ENCODE measurements at places on chromosomes 6 and 20.

- DNase-seq, result no peak
Measured at GRCh38 chr6:31272436-31272835, 544 bp upstream of the HLA-C start.

DNA sequence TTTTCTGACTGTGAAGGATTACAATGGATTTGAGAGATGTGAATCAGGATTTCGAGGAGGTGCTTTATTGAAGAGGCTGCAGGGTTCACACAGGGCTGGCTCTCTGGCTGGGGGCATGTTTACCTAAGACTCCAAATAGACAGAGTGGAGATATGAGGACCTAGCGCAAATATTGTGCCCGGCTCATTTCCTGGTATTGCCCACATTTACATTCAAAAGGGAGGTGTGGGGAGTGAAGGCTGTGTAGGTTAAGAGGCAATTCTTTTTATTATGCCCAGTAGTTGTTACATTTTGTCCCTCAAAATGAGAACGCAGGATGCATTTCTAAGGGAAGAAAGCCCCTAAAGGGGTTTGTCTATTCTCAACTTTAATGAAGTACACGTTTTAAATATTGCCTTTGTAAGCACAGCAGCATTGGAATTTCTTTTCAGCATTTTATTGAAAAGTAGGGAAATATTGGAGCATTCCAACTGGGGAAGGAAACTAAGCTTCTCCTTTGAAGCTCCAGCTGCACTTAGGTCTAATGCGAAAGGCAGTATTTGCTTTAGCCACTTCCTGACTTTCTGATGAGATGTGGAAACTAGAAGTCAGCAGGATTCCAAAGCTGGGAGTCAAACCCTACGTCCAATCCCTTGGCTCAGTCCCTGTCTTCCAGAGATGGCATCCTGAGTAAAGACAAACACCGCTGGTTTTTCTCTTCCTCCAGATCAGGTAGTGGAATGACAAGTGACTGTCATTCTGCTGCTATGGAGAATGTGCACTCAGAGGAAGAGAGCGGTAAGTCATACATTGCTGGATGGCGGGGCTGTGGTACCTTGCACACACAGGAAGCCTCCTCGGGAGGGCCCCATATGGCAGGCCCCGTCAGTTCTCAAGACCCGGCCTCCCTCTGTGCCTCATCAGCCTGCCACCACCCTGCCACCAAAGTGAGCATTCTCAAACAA lies 70.7 kb downstream of the MYB start:
- DNase-seq, result no peak

DNA sequence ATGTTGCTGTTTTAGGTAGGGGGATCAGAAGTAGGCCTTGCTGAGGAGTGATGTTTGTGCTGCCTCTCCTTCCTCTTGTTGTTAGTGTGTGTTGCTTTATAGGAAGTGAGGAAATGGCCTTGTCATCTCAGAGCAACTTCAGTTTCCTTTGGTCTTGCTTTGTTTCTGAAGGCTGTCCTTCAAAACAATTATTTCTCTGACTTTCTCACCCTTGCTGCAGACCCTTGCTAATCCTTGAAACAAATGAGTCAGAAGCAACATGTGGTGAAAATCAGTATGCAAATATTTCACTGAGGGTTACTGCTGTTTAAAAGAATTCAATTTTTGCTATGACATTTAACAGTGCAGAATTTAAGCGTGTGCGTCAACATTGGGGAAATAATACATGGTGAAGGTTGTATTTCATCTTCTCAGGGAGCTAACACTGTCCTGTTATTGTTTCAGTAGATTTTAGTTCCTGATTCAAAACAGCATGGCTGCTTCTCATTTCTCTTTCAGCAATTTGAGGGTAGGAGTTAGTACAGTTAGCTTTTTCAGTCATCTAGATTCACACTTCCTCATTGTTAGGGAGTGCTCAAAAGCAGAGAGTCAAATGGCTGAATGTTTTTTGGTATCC lies 13.8 kb downstream of the RNF144B start:
- DNase-seq, result no peak

GRCh38 chr6:13453771-13454251 lies 33.6 kb downstream of the GFOD1 start:
- DNase-seq, result no peak

DNA sequence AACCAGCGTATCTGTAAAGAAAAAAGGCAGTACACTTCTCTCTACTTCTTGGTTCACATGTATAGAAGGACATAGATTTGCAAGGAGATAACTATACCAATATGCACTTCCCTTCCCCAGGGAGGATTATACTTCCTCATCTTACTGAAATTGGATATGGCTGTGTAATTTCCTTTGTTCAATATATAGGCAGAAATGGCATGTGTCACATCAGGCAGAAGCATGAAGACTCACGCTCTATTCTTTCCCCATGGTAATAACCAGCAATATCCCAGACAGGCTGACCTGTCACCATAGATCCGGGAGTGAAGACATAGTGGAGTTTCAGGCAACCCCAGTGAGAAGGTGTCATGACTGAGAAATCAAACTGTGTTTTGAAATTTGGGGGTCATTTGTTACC lies 518.3 kb downstream of the KIF16B start:
- DNase-seq, result no peak
